Ecto neural progenitor cell (in vitro differentiated cells): ENCODE measurements at places on chromosomes 3 and 15.

GRCh38 chr15:56729561-56729960 lies 3.7 kb downstream of the ZNF280D start:
- DNase-seq = no peak

- DNase-seq = no peak
These were observed 298.2 kb downstream of the UBE2E2 start for GRCh38 chr3:23501201-23501802.

DNA sequence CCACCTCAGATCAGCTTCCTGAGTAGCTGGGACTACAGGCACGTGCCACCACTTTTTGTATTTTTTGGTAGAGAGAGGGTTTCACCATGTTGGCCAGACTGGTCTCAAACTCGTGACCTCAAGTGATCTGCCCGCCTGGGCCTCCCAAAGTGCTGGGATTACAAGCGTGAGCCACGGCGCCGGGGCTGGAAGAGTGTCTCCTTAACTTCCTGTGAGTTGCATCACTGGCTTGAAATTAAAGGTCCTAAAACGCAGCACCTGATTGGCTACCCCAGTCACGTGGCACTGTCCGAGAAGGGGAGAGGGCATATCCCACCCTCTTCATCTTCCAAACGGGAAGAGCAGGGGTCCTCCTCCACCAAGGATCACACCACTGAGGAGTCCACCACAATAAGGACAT lies 5.5 kb upstream of the FAM174B start:
- no peak for DNase-seq

DNA sequence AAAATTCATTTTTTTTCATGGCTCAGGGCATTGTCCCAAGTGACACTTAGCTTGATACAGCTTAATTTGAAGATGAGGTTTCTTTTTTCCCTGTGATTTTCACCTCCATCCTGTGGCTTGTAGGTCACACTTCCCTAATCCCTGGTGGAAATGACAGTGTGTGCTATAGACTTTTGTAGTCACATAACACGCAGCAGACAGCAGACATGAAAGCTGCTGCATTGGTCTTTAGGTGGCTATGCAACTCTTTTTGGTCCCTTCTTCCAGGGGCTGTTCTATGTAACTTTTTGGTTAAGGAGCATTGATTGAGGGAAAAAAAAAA lies 38.8 kb downstream of the TRAK1 start:
- no peak for DNase-seq

GRCh38 chr3:141764986-141765385 lies 1.8 kb downstream of the GRK7 start:
- DNase-seq = no peak

DNA sequence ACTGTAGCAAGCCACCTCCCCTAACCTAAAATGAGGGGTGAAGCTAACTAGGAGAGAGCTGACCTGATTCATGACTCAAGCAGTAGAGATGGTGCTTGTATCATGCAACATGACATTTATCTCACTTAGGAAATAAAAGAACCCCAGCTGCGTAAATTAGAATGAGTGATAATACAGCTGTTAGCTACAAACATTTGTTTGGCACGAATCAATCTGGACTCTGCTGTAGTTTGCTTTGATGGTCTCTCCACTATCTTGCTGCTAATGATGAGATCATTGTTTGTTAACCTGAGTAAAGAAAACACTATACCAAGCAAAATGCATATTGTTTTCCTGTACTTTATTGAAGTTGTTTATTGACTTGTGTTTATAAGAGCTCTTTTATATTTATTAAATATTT lies 92.6 kb downstream of the ALDH1A2 start:
- no peak for DNase-seq

- DNase-seq = no peak
These were observed 44.3 kb downstream of the ZBTB11 start for GRCh38 chr3:101632586-101632985.

GRCh38 chr3:43674345-43675085 lies 16.2 kb upstream of the ABHD5 start:
- DNase-seq = no peak

- no peak for DNase-seq
These were observed 32.2 kb upstream of the IL20RB start for GRCh38 chr3:136925425-136926190.
